ENCODE measurements at places on chromosomes 12 and 14. TPM values are rescaled to one million over a fixed set of nuclear protein-coding genes. Genes with fewer than 3 reads are reported as not detected.

The MYRFL gene
- not detected for total RNA-seq

The KRT6C gene
- 7.6 TPM for total RNA-seq

The TSHR gene
- total RNA-seq: not detected

The SERPINA5 gene
- total RNA-seq: not detected

The CIROP gene
- total RNA-seq: not detected

The MYF5 gene
- not detected for total RNA-seq

The DPPA3 gene
- not detected for total RNA-seq

The LAG3 gene
- 0.24 TPM for total RNA-seq

The DAZAP2 gene
- total RNA-seq: 145 TPM

The PRIMA1 gene
- total RNA-seq: not detected

The SLC25A21 gene
- 0.24 TPM for total RNA-seq

The SOX5 gene
- 0.42 TPM for total RNA-seq

The TESPA1 gene
- total RNA-seq: not detected

The SAMD15 gene
- 0.88 TPM for total RNA-seq

The KCNC2 gene
- total RNA-seq: not detected

The GSC gene
- not detected for total RNA-seq

The SNAPC1 gene
- total RNA-seq: 15.0 TPM

The C12orf56 gene
- total RNA-seq: 0.44 TPM

The GLS2 gene
- 0.65 TPM for total RNA-seq

The SLC4A8 gene
- total RNA-seq: 0.95 TPM

The CRACR2A gene
- total RNA-seq: 2.2 TPM

The CDKL1 gene
- 4.2 TPM for total RNA-seq

The CLEC1B gene
- total RNA-seq: not detected

The COCH gene
- 0.04 TPM for total RNA-seq

The OR4L1 gene
- total RNA-seq: not detected

The DCTN2 gene
- 112 TPM for total RNA-seq

The ABCD2 gene
- 0.03 TPM for total RNA-seq

The DLK1 gene
- total RNA-seq: not detected

The TPPP2 gene
- not detected for total RNA-seq

The RD3L gene
- total RNA-seq: not detected

The CDCA4 gene
- total RNA-seq: 81.5 TPM

The LTBP2 gene
- total RNA-seq: 78.2 TPM

The PLEKHG7 gene
- not detected for total RNA-seq

The CGRRF1 gene
- 11.6 TPM for total RNA-seq

The EXD2 gene
- total RNA-seq: 15.7 TPM

The CIDEB gene
- 2.7 TPM for total RNA-seq

Data from foreskin keratinocyte (primary cell).